Stimulated activated CD4-positive, alpha-beta T cell treated with anti-CD3 and anti-CD28 coated beads, Interleukin-15, amount 100 ng/mL, for 48 hours (primary cell): ENCODE measurements at places on chromosomes 2 and 18.

DNA sequence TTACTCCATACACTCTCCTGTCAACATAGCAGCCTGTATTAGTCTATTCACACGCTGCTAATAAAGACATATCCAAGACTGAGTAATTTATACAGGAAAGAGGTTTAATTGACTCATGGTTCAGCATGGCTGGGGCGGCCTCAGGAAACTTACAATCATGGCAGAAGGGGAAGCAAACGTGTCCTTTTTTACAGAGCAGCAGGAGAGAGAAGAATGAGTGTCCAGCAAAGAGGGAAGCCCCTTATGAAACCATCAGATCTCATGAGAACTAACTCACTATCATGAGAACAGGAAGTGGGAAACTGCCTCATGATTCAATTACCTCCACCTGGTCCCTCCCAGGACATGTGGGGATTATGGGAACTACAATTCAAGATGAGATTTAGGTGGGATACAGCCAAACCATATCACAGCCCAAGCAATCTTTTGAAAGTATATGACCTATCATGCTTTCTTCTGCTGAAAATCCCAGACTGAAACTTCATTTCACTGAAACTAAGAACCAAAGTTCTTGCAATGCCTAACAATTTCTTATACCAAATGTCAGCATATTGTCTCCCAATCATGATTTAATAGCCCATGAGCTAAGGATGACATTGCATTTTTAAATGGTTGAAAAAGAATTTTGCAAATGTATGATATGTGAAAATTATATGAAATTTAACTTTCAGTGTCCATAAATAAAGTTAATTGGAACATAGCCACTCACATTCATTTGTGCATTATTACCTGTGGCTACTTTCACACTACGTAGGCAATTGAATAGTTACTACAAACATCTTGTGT, 686.8 kb upstream of the ZEB2 start:
- DNase-seq, result no peak

- DNase-seq, result no peak
Measured at GRCh38 chr2:234496055-234496834, 636 bp downstream of the ARL4C start.

- no peak for DNase-seq
Measured at GRCh38 chr18:78999939-79000338, 20.3 kb downstream of the SALL3 start.

DNA sequence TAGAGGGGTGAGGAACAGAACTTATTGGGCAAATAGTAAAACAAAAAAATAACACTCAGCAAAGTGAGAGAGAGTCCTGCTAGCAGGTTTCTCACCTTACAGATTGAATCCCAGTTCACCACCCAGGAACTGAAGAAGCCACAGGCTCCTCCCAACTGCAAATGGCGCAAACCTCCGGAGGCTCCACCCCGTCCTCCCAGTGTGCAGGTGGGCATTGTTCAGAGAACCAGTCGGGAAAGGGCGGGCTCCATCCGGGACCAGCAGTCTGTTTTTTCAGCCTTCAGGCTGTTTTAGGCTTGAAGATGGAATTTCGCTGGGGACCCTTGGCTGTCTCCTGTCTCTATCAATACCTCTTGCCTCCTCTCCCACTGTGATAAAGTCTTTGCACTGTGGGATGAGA, 317.5 kb downstream of the PARD3B start:
- no peak for DNase-seq

- DNase-seq, result no peak
Measured at GRCh38 chr2:152348388-152348787, 13.4 kb downstream of the FMNL2 start.

- DNase-seq, result no peak
Measured at GRCh38 chr2:45891719-45892424, 240.4 kb downstream of the PRKCE start.

- DNase-seq, result no peak
Measured at GRCh38 chr2:36134281-36134680, 221.3 kb upstream of the CRIM1 start.

- DNase-seq, result no peak
Measured at GRCh38 chr2:201959626-201960025, 74.0 kb upstream of the FZD7 start.

DNA sequence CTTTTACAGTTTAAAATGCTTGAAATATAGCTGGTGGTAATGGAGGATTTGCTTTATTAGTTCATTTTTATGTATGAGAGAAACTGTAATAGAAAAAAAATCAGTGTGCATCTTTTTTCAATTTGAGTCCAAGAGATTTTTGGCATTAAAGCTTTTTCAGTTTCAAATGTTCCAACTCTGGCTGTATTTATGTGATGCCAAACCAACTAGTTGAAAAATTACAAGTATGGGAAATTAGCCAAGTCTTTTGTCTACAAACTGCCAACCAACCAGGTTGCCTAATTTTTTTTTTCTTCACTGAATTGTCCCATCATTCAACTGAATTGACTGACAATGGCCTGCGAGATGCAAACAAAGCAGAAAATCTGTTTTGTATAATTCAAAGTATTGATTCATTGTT, 95.7 kb downstream of the ICOS start:
- DNase-seq, result no peak

DNA sequence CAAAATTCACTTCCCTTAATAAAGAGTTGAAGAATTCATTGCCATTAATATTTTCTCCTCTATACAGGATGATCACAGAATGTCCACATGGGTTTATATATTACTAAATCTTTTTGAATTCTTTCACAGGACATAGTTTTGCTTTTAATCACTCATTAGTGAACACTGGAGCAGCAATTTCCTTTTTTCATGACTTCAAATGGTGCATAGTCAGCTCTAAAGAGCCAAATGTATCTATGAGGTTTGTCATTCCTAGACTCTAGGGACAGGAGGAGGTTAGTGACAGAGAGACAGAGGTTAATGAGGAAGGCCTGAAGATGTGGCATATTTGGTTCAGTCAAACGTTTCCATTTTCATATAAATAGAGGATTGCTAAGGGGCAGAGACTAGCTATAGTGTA, 111.8 kb downstream of the FSHR start:
- no peak for DNase-seq

DNA sequence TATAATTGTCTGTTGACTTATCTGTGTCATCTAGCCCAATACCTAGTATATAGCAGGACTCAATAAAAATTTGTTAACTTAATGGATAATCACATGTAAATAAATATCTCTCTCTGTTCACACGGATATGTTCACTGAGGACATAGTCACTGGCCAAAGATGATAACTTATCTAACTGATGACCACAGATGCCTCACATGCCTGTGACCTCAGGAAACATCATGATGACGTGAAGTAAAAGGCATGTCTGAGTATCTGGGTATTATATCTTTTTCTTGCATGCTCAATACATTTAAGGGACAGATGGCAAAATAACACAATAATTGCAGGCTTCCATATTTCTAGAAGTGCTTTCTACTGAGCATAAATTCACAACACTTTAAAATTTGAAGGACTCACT, 41.4 kb upstream of the PARD3B start:
- DNase-seq, result no peak

- no peak for DNase-seq
Measured at GRCh38 chr2:3479430-3480320, 39.7 kb downstream of the ADI1 start.

DNA sequence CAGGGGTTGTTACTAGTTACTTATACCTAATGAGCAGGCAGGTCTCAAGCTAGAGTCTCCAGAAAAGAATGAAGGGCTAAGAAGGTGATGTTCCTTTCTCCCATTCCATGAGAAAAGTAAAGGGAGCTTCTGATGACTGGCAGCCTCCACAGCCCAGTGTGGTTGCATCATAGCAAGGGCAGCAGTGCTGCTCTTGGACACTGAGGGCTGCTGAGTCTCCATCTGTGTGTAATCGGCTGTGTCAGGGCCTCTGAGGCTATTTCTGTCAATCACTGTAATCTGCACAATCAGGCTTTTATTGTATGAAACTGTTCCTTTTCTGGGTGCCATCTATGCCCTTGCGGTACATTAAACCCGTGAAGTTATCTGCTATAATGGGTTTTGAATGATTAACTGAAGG, 164.1 kb upstream of the FBXO11 start:
- DNase-seq, result no peak

DNA sequence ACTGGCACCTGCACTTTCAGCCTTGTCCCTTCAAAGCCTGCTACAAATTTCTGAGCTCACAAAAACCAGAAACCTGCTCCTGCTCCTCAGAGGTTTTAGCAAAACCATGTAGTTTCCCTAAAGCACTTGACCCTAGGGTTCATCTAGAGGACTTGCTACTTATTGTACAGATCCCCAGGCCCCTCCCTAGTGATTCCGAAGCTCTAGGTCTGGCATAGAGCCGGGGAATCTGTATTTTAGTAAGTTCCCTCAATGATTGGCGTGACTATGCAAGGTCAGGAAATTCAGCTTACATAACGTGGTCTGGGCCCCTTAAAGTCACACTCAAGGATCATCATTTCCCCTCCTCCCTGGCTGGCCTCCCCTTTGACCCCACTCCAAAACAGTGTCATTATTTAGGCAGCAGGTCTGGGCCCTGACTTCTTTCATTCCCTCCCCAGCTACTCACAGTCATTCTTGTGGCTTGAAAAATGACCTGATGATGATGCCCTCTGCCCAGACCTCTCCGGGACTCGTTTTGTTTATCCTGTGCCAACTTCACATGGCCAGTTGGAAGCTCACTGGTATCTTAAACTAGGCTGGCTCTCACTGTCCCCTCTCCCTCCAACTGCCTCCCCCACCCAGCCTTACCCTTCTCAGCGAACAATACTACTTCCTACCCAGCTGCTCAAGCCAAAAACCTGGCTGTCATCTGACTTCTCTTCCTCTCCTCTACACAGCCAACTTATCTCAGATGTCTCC, 36.0 kb downstream of the WDFY1 start:
- no peak for DNase-seq

- DNase-seq, result no peak
Measured at GRCh38 chr2:10168221-10168620, 45.7 kb downstream of the RRM2 start.

DNA sequence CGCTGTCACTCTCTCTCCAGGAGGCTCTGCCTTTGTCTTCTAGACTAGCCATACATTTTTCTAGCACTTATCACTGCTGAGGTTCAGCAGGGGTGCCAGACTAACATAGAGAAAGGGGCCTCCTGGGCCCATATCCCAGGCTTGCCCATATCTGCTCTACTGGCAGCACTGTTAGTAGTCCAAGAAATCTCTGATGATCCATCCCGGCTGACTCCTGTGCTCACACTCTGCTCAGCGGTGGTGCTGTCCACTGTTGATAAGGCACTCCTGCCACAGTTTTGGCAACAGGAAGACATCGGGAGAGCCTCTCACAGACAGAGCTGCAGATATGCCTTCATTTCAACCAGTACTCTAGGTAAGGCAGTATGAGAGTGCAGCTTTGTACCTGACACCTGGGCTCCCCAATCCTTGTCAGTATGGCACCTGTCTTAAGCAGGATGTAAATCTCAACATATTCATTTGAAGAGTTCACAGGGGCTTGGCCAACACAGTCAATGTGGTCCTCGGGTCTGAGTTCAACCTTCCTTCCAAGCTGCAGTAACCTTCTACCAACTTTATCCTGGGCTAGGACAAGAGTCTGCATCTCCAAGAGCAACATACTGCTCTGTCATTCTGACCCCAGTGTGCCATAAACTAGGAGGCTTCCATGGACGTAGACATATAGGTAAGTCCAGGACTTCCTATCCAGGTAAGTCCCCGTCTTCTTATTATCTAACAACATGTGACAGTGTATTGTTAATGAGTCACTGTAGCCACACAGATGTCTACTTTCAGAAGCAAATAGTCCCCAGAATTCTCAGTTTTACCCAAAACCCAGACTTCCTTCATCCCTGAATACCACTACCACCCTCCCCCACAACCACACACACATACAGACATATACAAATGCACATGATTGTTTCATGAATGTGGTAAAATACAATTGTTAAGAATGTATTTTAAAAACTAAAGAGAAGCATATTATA, 16.2 kb downstream of the KLF7 start:
- DNase-seq, result no peak

- no peak for DNase-seq
Measured at GRCh38 chr2:127143841-127144782, 37.2 kb upstream of the BIN1 start.

DNA sequence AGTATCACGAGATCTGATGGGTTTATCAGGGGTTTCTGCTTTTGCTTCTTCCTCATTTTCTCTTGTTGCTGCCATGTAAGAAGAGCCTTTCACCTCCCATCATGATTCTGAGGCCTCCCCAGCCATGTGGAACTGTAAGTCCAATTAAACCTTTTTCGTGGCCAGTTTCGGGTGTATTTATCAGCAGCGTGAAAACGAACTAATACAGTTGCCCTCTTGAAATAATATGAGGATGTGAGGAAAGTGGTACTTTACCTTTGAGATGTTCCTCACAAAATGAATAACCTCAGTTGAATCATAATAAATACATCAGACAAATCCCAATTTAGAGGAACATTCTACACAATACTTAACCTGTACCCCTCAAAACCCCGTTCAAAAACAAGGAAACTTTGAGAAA, 356.4 kb downstream of the CPS1 start:
- no peak for DNase-seq

GRCh38 chr2:177245010-177245422, 19.5 kb downstream of the NFE2L2 start:
- DNase-seq, result no peak

DNA sequence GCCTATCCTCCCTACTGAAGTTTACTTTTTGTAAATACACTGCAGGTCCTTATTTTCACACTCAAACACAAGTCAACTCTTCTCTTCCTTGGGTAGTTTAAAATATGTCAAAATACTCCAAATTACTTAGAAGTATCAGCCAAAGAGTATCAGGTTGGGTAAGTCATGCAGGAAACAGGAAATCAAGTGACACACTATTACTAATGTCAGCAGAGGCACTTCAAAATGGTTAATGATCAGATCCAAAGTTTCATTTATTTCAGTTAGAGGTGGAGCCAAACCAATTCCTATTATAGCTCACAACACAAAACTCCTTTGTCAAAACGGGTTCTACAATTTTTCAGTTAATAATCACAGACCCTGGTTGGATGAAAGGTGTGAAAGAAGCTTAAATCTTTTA, 54.2 kb downstream of the DLGAP1 start:
- DNase-seq, result no peak

DNA sequence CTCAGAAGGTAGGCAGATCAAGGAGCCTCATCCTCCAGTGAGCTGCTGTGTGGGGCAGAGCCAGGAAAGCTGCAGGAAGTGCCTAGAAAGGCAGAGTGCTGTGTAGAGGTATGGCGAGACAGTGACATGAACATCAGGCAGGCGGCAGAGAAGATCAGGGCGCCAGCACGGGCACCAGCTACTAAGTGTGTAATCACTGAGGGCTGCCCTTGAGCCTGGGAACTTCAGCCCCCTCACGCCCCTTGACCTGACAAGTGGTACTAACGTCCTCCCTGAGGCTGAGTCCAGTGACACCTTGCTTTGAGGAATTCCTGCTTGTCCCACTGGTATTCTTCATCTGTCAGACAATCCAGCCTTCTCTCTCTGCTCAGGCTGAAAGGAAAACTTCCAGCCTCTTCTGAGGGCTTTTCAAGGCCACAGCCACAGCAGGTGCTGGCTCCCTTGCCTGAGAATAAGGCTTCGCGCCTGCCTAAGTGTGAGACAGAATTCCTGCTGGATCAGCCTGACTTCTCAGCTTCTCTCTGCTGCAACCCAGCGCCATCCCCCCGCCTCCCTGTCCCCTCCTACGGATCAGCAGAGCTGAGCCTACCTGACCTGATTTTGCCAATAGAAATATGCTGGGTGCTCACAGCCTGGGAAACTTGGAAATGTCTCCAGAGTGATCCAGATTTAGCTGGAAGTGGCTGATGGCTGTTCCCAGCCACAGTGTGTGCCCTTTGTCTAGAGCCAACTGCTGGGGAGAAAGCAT, 148.0 kb downstream of the SMAD7 start:
- no peak for DNase-seq
